ENCODE measurements at places on chromosomes 5 and 9. TPM values are rescaled to one million over a fixed set of nuclear protein-coding genes. Genes with fewer than 3 reads are reported as not detected.

The ADAMTSL2 gene
- 0.58 TPM for total RNA-seq

- H3K27me3 ChIP-seq = no peaks in the 10 kb centered on the region
- H3K4me1 ChIP-seq = no peaks in the 10 kb centered on the region
- no peak overlapping the region for H3K27ac ChIP-seq
- no peak overlapping the region for H3K4me3 ChIP-seq
- no peak for DNase-seq
Observed at GRCh38 chr5:178312880-178313282, 80.3 kb upstream of the PHYKPL start.

DNA sequence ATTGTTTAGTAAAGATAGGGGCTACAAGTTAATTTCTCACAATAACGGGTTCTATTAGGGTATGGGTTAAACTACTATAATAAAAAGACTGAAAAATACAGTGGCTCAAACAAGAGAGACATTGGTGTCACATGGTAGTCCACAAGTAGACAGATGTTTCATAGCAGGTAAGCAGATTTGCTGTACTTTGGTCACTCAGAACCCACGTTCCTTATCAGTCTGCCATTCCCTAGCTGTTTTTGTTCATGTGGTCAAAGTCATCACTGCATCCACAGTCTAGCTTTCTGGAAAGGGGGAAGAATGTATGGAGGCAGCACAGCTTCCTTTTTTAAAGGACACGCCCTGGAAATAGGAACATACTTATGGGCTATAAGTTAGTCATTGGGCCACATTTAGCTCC lies 73.0 kb downstream of the SLC12A2 start:
- no peak overlapping the region for H3K4me3 ChIP-seq
- H3K27me3 ChIP-seq = no peaks in the 10 kb centered on the region
- H3K4me1 ChIP-seq = no peaks in the 10 kb centered on the region
- peaks cover 3% of the 10 kb centered on the region for H3K36me3 ChIP-seq

GRCh38 chr9:14633148-14633547 lies 60.1 kb downstream of the ZDHHC21 start:
- H3K27ac ChIP-seq = no peak overlapping the region
- H3K4me3 ChIP-seq = no peak overlapping the region
- no peaks in the 10 kb centered on the region for H3K4me1 ChIP-seq
- H3K27me3 ChIP-seq = no peaks in the 10 kb centered on the region
- no peak for DNase-seq
- no peaks in the 10 kb centered on the region for H3K36me3 ChIP-seq

GRCh38 chr5:154418344-154418820 lies 27.4 kb upstream of the SAP30L start:
- no peak overlapping the region for H3K4me3 ChIP-seq
- H3K27ac ChIP-seq = no peak overlapping the region
- H3K27me3 ChIP-seq = no peaks in the 10 kb centered on the region
- H3K36me3 ChIP-seq = peaks cover 22% of the 10 kb centered on the region
- no peaks in the 10 kb centered on the region for H3K4me1 ChIP-seq
- peak; percentile 42 for DNase-seq

- no peak overlapping the region for H3K27ac ChIP-seq
- H3K4me1 ChIP-seq = no peaks in the 10 kb centered on the region
- no peaks in the 10 kb centered on the region for H3K36me3 ChIP-seq
- H3K4me3 ChIP-seq = no peak overlapping the region
Observed at GRCh38 chr9:128056086-128056485, 11.0 kb downstream of the NAIF1 start.

The ZNF169 gene
- 3.7 TPM for total RNA-seq

GRCh38 chr5:72467461-72467860 lies 39.7 kb downstream of the ZNF366 start:
- H3K36me3 ChIP-seq = no peaks in the 10 kb centered on the region
- no peak for DNase-seq
